Brain pericyte (primary cell): ENCODE measurements at places on chromosomes 12 and 14.
A peak's percentile ranks its signal among the peaks of the same experiment; 100 is the strongest.

DNA sequence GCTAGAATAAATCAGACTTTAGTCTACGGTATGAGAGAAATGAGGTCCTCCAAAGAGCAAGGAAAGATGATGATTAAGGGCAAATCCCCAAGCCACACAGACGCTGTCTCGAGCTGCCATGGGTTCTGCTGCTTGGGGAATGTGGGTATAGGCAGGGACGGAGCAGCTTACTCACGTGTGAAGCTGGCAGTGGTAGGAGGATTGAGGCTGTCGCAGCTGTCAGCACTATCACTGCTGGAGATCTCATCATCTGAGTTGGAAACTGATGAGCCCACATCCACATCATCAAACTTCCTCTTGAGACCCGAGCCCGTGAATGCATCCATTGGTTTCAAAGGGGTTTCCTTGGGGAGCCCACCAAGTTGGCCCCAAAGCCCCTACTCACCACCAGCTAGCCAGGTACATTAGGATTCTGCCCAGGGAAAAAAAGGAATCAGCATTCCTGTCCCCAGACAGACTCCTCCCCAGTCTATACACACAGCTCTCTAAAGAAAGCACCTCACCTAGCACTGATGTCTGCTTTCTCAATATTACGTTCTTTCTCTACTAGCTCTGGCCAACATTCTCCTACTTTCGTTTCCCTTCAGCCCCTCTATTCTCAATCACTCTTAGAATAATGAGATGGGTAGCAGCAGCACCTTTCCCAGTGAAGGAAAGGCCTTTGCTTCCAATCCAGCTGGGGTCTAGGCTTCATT is 7.0 kb downstream of the CSRNP2 start:
- DNase-seq, result no peak

DNA sequence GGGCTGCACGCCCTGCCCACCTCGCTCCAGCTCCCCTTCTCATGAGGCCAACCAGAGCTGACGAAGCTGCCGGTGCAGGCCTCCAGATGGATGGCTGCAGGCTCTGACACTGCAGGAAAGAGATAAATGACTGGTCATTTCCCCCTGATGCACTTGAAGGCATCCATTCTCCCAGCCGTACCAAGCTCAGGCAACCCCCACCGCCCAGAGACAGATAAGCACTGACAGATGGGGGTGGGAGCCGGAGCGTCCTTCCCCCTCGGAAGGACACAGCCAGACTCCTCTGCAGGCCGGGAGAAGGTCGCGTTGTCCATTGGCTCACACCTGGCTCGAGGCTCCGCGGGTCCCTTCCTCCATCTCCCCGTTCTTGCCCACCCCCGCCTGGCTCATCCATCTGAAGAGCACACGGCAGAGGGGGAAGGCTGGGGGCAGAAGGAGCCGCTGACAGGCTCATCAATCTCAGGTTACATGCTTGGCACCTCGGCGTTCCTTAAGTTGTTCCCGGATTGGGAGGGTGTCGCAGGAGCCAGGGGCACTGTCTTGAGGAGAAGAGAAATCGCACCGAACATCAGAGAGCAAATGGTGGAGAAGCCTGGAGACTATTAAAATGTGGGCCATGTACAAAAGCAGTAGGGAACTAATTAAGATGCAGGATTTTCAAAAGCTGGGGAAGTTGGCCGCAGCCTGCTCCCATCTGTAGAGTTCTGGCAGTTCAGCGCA is 151.6 kb downstream of the DPF3 start:
- no peak for DNase-seq

- no peak for DNase-seq
Measured at GRCh38 chr12:77679686-77680085, 151.0 kb upstream of the NAV3 start.

- no peak for DNase-seq
Measured at GRCh38 chr12:123436017-123436964, at the start of gene RILPL2. RILPL2 (minus strand) TSS chr12:123436684; CDS start chr12:123436420, 264 bp downstream.

GRCh38 chr14:35553808-35554207 is 19.8 kb downstream of the INSM2 start:
- no peak for DNase-seq

GRCh38 chr12:16884819-16885218 is 278.9 kb upstream of the LMO3 start:
- no peak for DNase-seq

DNA sequence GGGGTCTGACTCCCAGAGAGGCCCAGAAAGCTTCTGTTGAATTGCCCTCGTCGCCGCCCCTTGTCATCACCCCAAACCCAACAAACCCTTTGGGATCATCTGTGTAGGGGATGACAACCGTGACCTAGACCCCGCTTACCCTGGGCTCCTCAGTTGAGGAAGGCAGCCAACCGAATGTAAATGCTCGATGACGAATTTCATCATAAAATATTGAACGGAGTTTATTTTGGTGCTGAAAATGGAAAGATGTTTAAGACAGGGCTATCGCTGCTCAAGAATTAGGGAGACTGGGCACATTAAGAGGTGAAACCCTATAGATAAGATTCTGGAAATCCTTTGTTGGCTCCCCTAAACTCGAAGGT is 512 bp downstream of the ACTR10 start:
- no peak for DNase-seq

GRCh38 chr14:101473795-101474562 is 87.3 kb upstream of the DIO3 start:
- no peak for DNase-seq

DNA sequence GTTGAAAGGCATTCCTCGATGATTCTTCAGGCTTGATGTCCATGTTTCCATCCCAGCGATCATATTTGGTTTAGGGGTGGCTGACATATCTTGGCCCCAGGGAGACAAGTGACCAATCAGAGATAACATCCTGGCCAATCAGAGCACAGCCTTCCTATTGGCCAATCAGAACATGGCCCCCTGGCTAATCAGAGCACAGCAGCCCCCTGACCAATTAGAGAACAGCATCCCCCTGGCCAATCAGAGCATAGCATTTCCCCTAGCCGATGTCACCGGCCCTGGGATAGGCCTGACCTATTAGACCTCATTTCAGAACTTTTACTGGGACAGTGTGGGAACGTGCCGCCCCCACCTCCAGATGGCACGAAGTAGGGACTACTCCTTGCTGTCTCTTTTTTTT is 182.2 kb downstream of the AACS start:
- DNase-seq, result no peak

- no peak for DNase-seq
Measured at GRCh38 chr12:53755451-53755891, 3.7 kb upstream of the CISTR start.

DNA sequence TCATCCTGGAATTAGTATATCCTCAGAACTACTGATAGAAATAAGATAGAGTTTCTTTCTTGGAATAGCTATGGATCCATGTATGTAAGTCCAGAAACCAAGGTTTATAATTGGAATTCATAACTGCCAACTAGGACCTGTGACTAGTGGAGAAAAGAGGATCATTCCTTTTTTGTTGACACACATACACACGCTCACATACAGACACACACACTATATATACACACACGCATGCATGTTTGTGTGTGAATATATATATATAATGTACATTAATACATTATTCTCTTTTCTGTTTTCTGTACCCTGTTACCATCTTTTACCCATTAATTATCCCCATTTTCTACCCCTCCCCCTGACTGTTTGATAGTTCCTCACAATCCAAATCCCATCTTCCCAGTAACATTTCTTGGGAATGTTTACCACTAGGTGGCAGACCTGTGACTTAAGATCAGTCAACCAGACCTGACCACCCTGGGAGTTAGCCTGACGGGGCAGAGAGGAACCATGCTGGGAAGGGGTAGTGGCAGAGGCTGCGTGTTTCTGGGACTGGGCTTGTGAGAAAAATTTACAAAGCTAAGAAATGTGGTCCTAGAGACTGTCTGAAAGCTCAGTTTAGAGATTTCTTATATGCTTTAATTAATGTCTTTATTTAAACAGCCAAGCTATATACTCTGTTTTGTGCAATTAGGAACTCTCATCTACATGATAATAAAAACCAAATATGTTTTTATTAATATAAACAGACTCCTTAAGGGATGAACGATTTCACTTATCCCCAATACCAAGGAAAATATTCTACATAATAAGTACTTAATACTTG is 308.0 kb downstream of the PPFIA2 start:
- peak; percentile 25 for DNase-seq

DNA sequence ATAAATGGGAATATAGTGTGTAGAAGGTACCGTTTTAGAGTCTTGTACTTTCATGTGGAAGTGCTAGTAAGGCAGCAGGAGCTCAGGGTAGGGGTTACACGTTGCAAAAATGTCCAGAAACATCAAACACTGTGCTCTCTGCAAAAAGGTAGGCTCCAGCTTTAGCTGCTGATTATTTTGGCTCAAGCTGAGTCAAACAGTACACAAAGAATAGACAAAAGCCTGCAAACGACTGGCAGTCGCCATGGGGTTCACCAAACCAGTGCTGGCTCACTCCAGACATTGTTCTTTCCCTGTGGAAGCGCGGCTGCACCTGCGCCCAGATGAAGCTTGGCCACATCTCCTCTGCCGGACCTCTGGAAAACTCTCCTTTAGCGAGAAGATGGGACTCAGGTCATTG is 45.3 kb upstream of the NAA30 start:
- no peak for DNase-seq

DNA sequence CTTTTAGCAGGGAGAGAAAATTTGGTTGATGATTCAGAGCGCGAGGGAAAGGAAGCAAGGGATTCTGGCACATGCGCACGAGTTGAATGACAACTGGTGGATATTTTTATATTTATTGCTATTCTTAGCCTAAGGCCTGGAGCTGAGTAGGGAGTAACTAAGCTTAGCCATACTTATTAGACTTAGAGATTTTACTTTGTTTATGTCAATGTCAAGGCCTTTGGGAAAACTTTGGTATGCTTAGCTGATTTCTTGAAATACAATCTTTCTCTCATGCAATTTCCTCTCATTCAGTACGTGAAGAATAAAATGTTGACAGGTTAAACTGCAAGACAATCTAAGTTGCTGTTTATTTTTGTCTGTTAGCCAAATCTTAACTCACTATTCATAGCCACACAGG is 101.1 kb downstream of the CRADD start:
- DNase-seq, result no peak

DNA sequence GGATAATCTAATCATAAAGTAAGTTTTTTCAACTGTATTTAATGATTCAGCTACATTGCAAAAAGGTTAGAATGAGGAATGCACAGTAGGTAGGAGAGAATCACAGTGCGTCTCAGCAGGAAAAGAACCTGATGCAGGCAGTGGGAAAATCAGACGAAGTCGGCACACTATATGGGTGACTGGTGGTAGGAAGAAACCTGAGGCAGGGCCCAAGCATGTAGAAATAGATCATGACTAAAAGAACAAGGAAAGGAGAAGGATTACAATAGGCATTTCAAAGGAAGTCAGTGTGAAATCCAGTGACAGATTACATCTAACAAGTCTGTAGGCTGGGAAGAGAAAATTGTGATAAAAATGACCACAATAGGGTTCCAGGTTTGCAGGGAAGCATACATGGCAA is 267.0 kb downstream of the MED13L start:
- DNase-seq, result no peak

DNA sequence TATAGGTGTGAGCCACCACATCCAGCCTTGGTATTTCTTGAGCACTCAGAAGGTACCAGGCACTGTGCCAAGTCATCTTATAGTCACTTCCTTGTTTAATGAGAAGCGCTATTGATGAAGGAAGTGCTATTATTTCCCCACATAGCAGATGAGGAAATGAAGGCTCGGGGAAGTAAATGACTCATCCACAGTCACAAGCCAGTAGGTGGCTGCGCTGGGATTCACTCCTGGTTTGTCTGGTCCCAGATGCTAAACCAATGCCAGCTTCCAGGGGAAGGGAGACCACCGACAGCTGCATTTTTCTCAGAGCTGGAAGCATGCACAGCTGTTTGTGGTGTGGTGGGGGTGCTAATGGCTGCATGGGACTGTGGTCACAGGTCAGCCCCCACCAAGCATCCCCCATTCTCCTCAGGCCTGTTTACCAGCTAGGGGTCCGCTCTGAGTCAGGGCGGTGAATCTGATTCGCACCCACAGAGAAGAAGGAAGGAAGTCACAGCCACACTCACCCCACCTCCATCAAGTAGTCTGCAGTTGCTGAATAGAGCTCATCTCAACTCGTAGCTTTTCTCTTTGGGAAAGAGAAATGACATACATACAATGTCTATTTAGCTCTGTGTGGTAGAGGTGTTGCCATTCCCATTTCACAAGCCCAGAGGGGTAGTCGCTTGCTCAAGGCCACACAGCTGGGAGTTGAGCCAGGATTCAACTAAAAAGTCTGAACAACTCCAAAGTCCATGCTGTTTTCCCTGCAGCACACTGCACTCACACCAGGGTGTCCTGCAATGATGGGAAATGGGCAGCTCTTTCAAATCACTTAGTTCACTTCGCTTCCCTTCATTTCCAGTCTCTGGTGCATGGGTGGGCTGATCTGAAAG is 6.3 kb upstream of the LTBP2 start:
- DNase-seq, result no peak

GRCh38 chr14:67442139-67442906 is 30.4 kb upstream of the PLEK2 start:
- no peak for DNase-seq

DNA sequence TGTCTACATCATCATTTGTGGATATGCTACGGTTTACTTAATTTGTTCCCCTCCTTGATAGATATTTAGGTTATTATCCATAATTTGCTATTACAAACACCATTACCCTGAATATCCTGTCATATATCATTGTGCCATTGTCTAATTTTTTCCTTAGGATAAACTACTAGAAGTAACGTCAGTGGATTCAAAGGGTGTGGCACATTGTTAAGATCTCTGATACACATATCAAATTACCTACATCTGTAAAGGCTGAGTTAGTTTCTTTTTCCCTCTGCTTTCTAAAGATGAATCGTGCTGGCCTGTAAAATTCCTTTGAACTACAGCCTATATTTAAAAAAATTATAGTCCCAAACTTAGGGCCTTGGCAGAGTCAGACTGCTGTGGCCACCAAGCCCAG is 53.9 kb upstream of the STRN3 start:
- no peak for DNase-seq

DNA sequence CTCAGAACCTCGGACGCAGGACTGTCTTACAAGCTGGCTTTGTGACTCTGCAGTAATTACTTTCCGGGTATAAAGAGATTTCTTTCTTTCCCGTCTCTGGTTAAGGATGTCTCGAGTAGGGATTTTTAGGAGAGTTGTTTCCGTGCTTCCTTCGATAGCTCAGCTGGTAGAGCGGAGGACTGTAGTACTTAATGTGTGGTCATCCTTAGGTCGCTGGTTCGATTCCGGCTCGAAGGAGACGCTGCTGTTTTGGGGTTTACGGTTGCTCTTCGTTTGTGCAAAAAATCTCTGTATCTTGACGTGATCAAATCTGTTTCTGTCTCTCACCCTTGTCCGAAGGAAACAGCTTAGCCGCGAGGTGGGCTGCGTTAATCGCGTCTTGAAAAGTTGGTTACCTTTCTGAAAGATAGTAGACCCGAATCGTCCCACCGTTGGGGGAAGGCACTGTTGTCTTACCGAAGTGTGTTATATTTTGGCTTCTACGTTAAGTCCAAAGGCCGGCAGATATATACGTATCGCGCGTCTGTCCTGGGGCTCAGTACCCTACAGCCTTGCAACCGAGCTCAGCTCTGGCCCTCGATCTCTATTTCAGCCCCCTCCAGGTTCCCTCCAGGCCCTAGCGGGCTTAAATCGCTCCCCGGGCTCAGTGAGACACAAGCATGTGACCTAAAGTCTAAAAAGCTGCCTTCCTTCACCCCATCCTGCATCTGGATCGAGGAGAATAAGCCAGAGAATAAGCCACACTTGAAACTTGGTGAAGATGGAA is 1.1 kb upstream of the RNASE4 start:
- DNase-seq, result peak; percentile 69
